ENCODE measurements at places on chromosomes 2 and 18. TPM values are rescaled to one million over a fixed set of nuclear protein-coding genes. Genes with fewer than 3 reads are reported as not detected.

The EMILIN1 gene
- 242 TPM for total RNA-seq

The NUP35 gene
- total RNA-seq: 5.7 TPM

The NABP1 gene
- total RNA-seq: 56.1 TPM

The SMARCAL1 gene
- total RNA-seq: 9.7 TPM

The GCG gene
- 0.14 TPM for total RNA-seq

The WIPF1 gene
- 9.9 TPM for total RNA-seq

The PTH2R gene
- total RNA-seq: under 0.01 TPM

The TMEM247 gene
- not detected for total RNA-seq

The OR6B2 gene
- not detected for total RNA-seq

The ASB18 gene
- total RNA-seq: not detected

The CKAP2L gene
- 0.74 TPM for total RNA-seq

The BOK gene
- total RNA-seq: 12.9 TPM

The IL18RAP gene
- not detected for total RNA-seq

The MDH1B gene
- total RNA-seq: 1.4 TPM

The CD28 gene
- under 0.01 TPM for total RNA-seq

The SLC35F5 gene
- total RNA-seq: 189 TPM

The LRRC30 gene
- total RNA-seq: not detected

The UGT1A8 gene
- total RNA-seq: 0.71 TPM

The TGFBRAP1 gene
- 11.5 TPM for total RNA-seq

The RSAD2 gene
- 0.55 TPM for total RNA-seq

The KIF1A gene
- total RNA-seq: not detected

The REG3A gene
- not detected for total RNA-seq

The ZSWIM2 gene
- total RNA-seq: 0.09 TPM

The RPS27A gene
- 745 TPM for total RNA-seq

The CTLA4 gene
- total RNA-seq: not detected

The IL36RN gene
- 0.09 TPM for total RNA-seq

The MAPRE3 gene
- 3.1 TPM for total RNA-seq

The CD226 gene
- 0.85 TPM for total RNA-seq

The CMPK2 gene
- 0.43 TPM for total RNA-seq

The DSG1 gene
- not detected for total RNA-seq

The SERPINB4 gene
- 0.14 TPM for total RNA-seq

The TRIM54 gene
- total RNA-seq: not detected

The SLC9A4 gene
- total RNA-seq: under 0.01 TPM

The NYAP2 gene
- total RNA-seq: not detected

The IL1RL2 gene
- total RNA-seq: 1.5 TPM

Measured in smooth muscle cell of bladder (primary cell).